ENCODE measurements at places on chromosomes 3 and 15. TPM values are rescaled to one million over a fixed set of nuclear protein-coding genes. Genes with fewer than 3 reads are reported as not detected.
A peak's percentile ranks its signal among the peaks of the same experiment; 100 is the strongest.

DNA sequence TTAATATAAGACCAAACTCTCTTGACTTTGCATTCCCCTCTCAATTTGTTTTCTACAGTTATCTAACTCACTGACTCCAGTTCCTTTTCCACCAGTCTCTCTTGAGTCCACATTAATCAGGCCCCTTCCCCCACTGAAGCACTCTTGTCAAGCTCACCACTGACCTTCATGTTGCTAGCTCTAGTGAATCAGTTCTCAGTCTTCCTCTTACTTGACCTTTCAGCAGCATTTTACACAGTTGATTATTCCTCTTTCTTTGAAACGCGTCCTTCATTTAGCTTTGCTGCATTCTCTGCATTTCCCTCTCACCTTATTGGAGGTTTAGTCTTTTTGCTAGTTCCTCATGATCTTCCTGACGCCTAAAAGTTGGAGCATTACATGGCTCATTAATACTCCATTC, 8.3 kb downstream of the PPP2R3A start:
- DNase-seq = no peak

Gene DUOXA2
- not detected for total RNA-seq

DNA sequence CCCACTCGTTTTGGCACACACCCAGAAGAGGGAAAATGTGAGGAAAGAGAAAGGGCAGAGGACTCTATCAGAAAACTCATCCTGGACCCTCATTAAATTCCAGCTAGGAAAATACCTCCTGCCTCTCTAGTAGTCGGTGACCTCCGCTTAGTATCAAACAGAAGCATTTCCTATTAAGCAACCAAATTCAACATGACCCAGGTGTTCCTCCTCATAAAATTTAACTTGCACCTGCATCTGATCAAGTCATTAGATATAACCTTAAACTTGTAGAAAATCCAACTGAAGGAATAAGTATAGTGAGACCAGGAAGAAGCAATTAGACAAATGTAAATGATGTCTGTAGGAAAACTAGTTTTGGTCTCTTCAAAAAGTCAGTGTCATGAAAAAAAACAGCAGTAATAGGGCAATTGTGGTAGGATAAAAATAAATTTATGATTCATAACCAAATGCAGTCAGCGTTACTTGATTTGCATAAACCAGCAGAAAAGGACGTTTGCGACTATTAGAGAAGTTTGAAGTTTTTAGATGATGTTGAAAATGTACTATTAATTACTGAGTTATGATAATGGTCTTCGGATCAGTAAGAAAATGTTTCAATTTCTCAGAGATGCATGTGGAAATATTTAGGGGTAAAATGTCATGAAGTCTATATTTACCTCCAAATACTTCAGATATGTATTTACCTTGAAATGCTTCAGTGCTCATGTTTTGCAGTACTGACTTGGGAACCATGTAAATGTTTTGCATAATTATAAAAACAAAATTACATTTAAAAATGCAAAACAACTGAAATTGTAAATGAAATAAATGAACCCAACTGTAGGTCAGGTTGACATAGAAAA, 44.6 kb downstream of the LDHAL6B start:
- DNase-seq = peak; percentile 48

DNA sequence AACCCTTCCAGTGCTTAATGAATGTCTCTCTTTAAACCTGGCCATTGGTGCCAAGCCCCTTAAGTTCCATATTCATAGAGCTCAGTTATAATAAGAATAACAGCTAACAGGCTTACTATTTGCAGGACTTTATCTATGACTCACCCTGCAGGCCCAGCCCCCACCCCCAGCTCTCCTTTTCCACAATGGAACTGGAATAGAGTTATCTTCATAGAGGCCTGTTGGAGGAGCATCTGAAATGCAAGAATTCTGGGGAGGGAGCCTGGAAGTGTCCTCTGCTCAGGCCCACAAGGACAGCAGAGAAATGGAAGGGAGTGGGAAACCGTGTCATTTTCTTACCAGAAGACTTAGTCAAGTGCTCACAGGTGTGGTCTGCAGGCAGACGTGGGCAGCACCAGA, 52.8 kb downstream of the SEMA5B start:
- no peak for DNase-seq

- DNase-seq = no peak
Observed at GRCh38 chr3:119313461-119313860, 19.3 kb downstream of the ARHGAP31 start.

- DNase-seq = peak; percentile 35
Observed at GRCh38 chr15:63156755-63157117, 541 bp downstream of the RPS27L start.

- DNase-seq = no peak
Observed at GRCh38 chr15:39792025-39792843, 9.6 kb upstream of the FSIP1 start.

Gene STXBP5L
- 10.1 TPM for total RNA-seq

Gene CAV3
- not detected for total RNA-seq

Gene SNTN
- not detected for total RNA-seq

GRCh38 chr3:171526869-171527268, 66.7 kb upstream of the TNIK start:
- DNase-seq = no peak

DNA sequence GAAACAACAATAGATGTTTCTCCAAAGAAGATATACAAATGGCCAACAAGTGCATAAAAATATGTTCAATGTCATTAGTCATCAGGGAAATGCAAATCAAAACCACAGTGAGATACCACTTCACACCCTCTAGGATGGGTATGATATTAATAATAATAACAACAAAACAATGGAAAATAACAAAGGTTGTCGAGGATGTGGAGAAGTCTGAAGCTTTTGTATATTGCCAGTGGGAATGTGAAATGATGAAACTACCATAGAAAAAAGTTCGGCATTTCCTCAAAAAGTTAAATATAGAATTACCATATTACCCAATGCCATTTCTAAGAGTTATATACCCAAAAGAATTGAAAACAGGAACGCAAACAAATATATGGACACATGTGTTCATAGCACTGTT, 10.8 kb downstream of the BHLHE40 start:
- no peak for DNase-seq

DNA sequence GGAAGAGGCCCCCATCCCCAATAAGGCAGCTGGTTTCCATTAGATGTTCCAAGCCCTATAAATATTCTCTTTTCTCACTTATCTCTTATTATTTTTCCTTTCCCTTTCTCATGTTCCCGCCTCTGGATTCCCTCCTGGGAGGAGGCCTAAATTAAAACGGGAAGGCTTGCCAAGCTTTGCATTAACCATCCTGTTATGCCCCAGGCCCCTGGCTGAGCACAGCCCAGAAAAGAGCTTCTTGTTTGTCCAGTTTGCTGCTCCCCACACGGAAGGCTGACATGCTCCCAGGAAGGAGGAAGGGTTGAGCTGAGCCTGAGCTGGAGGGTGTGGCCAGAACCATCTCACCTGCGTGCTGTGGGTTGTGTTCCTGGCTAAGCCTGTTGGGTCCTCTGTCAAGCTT, 63.1 kb upstream of the BOC start:
- DNase-seq = no peak

Data from OCI-LY7 (cell line).